ENCODE measurements at places on chromosomes 6 and 20.

DNA sequence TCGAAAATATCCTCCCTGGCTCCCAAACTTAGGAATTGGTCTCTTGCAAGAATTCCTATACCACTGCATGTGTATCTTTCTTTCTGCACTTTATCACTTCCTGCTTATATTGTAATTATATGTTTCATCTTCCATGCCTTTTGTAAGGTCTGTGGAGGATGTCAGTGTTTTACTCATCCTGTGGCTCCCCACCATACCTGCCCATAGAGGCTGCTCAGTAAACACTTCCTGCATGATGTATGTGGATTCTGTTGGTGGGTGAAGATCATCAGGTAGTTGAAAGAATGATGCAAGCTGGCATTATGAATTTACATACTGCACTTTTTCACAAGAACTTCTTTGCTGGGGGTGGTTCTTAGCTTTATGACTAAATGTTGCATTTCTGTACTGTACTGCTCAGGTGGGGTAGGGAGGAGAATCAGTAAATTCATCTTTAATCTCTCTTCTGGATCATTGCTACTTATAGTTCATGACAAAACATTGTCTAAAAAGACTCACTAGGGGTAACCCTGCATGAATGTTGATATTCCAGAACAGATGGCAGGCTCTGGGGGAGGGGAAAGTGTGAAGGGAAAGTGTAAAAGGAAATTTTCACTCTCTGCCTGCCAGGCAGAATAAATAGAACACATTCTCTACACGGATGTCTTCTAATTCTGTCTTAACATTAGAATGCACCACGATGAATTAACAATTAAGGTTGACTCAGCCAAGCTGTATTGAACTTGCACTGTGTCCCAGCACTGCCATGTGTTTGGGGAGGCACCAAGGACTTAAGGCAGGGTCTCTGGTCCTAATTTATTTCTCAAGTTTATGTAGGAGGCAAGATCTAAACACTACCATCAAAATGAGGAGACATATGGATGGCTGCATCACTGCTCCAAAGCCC is 36.0 kb upstream of the KLHL31 start:
- no peak overlapping the region for H3K4me3 ChIP-seq
- H3K4me1 ChIP-seq: no peaks in the 10 kb centered on the region
- no peak for DNase-seq
- H3K36me3 ChIP-seq: no peaks in the 10 kb centered on the region

DNA sequence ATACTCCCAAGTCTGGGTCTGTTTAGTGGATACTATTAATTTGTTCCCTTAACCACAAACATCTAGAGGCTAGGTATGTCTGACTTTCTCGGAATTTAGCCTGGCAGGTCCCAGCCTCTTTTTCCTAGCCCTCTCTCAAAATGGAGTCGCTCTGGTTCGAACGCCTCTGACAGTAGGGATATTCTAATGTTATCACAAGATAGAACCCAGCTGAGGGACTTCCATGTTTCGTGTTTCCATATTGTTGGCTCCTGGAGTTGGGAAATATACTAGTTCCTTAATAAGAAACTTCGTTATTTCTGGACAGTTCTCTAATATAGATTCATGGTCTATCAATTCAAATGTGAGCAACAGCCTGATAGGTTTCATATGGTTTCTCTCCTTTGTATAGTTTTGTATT is 16.4 kb downstream of the CYB5R4 start:
- H3K36me3 ChIP-seq: no peaks in the 10 kb centered on the region
- no peaks in the 10 kb centered on the region for H3K27me3 ChIP-seq
- no peak overlapping the region for H3K4me3 ChIP-seq
- no peak for DNase-seq
- no peak overlapping the region for H3K27ac ChIP-seq

DNA sequence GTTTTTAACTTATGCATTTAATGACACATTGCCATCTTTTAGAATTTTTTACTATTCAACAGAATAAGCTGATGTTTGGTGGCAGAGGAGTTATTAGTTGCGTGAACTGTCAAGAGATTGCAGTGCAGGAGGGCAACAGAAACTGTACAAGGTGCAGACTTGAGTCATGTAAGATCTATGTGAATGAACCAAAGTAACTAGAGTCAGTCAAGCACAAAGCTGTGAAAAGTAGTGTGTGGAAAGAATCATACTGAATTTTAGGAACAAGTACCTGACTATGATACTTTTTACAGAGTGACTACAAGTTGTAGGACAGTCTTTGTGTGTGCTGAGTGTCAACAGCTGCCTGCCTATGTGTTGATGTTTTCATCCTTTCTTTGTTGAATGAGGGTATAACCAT is 2.7 kb upstream of the C6orf163 start:
- no peaks in the 10 kb centered on the region for H3K4me1 ChIP-seq
- peaks cover 4% of the 10 kb centered on the region for H3K36me3 ChIP-seq
- no peak overlapping the region for H3K27ac ChIP-seq
- H3K4me3 ChIP-seq: no peak overlapping the region
- DNase-seq: no peak
- no peaks in the 10 kb centered on the region for H3K27me3 ChIP-seq

DNA sequence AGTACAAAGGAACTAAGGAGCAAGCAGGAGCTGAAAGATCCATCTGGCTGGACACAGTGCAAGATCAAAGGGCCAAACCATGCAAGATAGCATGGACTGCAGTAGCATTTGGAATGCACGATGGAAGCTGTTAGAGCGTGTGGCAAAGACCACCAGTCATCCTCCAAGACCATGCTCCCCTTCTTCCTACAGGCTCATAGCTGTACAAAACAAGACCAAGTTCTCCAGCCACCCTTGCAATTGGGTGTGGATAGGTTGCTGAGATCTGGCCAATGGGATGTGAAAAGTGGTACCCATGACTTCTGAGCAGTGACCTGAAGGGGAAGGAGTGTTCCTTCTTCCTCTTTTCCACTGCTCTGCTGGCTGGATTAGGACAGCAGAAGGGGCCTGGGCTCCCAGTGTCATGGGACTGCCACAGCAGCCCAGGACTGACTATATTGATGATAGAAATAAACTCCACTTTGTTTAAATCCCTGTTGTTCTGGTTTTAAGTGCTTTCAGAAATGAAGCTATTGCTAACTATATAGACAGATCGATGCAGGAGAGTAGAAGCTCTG is 64.9 kb downstream of the SLC22A23 start:
- no peak overlapping the region for H3K27ac ChIP-seq
- no peaks in the 10 kb centered on the region for H3K27me3 ChIP-seq
- no peaks in the 10 kb centered on the region for H3K4me1 ChIP-seq

DNA sequence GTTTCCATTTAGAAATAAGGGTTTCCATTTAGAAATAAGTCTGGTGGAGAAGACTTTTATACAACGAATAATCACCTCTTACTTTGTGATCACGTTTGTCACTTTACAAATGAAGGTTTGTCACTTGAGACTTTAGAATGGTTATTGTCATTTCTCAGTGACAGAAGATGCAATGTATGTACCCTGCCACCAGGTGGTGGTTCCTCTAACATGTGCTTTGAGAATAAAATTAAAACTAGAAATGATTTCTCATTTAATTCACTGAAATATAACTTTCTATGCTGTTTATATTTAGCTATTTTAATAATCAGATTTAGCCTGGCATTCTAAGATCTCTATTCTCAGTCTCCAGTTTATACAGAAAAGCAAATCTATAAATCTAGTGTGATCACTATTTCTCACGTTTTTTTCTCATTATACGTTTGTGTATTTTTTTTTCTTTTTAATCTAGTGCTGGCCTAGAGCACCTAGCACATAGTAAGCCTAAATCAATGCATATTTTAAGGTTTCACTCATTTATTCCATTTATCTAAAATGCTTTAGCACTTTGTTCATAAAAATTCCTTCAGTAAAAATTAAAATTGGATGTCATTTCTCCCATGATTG is 57.4 kb upstream of the TFAP2D start:
- no peak for DNase-seq
- no peaks in the 10 kb centered on the region for H3K27me3 ChIP-seq
- H3K27ac ChIP-seq: no peak overlapping the region
- no peaks in the 10 kb centered on the region for H3K4me1 ChIP-seq

DNA sequence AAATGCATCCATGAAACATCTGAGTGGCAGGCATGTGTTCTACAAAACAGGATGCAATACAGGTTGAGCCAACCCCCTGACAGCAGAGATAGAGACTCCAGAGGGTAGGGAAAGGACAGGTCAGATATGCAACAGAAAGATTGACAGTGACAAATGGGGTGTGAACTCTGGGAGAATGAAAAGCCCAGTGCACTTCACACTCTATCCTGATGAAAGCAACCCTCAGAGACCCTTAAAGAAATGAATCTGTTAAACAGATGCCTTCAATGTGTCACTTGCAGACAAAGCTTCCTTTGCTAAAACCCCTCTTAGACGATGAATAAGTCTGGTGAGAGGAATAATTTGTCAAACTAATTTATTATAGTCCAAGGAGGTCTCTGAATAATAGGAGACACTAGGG is 89.9 kb downstream of the RFPL4B start:
- no peaks in the 10 kb centered on the region for H3K36me3 ChIP-seq
- H3K27ac ChIP-seq: no peak overlapping the region
- H3K27me3 ChIP-seq: no peaks in the 10 kb centered on the region
- no peak for DNase-seq
- H3K4me3 ChIP-seq: no peak overlapping the region

DNA sequence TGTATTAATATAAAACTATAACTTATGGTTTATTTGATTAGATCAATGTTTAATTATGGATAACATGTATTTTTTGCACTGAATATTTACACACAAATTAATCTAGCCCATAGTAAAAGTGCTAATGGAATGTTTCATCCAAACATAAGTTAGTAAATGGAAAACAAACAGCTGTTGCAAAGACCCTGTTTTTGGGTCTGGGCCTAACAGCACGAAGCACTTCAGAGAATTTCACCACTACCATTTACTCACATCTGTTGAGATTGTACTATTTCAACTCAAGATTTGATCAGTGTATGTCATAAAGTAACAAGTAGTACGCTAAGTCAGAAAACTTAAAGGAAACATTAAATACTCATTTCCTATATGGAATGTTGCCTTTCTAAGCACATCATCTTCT is 359.6 kb downstream of the LAMA2 start:
- H3K27me3 ChIP-seq: no peaks in the 10 kb centered on the region
- H3K4me3 ChIP-seq: no peak overlapping the region
- no peaks in the 10 kb centered on the region for H3K4me1 ChIP-seq
- H3K27ac ChIP-seq: no peak overlapping the region
- no peak for DNase-seq

GRCh38 chr6:142881290-142881689 is 63.7 kb downstream of the HIVEP2 start:
- DNase-seq: no peak
- no peaks in the 10 kb centered on the region for H3K36me3 ChIP-seq
- H3K27me3 ChIP-seq: no peaks in the 10 kb centered on the region
- no peak overlapping the region for H3K27ac ChIP-seq
- H3K4me3 ChIP-seq: no peak overlapping the region

DNA sequence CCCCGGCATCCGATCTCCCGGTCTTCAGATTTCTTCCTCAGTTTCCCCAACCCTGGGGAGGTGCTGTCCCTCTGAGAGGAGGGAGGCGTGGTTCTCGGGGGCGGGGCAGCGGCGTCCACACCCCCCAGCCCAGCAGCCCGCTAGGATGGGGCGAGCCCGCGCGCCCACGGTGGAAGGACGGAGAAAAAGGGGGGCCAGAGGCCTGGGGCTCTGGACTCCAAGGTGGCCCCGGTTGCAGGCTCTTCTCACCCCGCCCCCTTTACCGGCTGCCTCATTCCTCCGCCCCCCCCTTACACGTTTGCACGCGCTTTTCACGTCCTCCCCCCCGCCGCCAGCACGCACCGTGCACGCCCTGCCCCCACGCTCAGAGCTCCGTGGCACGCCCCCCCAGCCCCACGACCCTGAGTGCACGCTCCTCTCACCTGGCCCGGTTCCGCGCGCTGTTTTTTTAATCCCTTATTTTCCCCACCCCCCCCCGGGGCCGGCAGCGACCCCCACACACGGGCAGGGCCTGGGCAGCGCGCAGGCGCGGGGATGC is 402 bp downstream of the ZBTB12 start:
- H3K36me3 ChIP-seq: peaks cover 7% of the 10 kb centered on the region
- H3K4me1 ChIP-seq: peaks cover 13% of the 10 kb centered on the region
- H3K27me3 ChIP-seq: no peaks in the 10 kb centered on the region
- H3K27ac ChIP-seq: peak overlapping the region; percentile 70
- peak overlapping the region; percentile 81 for H3K4me3 ChIP-seq

- H3K36me3 ChIP-seq: no peaks in the 10 kb centered on the region
- no peak overlapping the region for H3K27ac ChIP-seq
- no peak for DNase-seq
- H3K4me3 ChIP-seq: no peak overlapping the region
These were observed 43.4 kb downstream of the RALY start for GRCh38 chr20:34037121-34037520.

- no peaks in the 10 kb centered on the region for H3K27me3 ChIP-seq
- no peak overlapping the region for H3K27ac ChIP-seq
- no peaks in the 10 kb centered on the region for H3K36me3 ChIP-seq
- no peak overlapping the region for H3K4me3 ChIP-seq
- peaks cover 17% of the 10 kb centered on the region for H3K4me1 ChIP-seq
These were observed 3.7 kb upstream of the FASTKD5 start for GRCh38 chr20:3163099-3164042.

GRCh38 chr6:127538750-127539264 is 19.7 kb upstream of the MTCL3 start:
- no peak overlapping the region for H3K27ac ChIP-seq
- no peaks in the 10 kb centered on the region for H3K36me3 ChIP-seq
- no peaks in the 10 kb centered on the region for H3K27me3 ChIP-seq
- H3K4me1 ChIP-seq: no peaks in the 10 kb centered on the region
- H3K4me3 ChIP-seq: no peak overlapping the region

DNA sequence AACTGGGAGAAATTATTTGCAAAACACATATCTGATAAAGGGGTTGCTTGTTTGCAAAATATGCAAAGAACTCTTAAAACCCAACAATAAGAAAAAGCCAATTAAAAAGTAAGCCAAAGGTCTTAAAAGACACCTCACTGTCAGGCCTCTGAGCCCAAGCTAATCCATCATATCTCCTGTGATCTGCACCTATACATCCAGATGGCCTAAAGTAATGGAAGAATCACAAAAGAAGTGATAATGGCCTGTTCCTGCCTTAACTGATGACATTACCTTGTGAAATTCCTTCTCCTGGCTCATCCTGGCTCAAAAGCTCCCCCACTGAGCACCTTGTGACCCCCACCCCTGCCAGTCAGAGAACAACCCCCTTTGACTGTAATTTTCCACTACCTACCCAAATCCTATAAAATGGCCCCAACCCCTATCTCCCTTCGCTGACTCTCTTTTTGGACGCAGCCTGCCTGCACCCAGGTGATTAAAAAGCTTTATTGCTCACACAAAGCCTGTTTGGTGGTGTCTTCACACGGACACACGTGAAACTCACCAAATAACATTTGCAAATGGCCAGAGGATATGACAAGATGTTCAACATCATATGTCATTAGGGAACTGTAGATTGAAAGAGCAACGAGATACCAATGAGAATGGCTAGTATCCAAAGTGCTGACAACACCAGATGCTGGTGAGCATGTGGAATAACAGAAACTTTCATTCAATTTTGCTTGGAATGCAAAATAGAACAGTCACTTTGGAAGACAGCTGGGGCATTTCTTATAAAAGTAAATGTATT is 565.0 kb upstream of the ADGRB3 start:
- no peaks in the 10 kb centered on the region for H3K36me3 ChIP-seq
- no peak for DNase-seq
- H3K4me1 ChIP-seq: no peaks in the 10 kb centered on the region

- H3K4me1 ChIP-seq: no peaks in the 10 kb centered on the region
- H3K27me3 ChIP-seq: no peaks in the 10 kb centered on the region
- no peak for DNase-seq
- H3K36me3 ChIP-seq: peaks cover 6% of the 10 kb centered on the region
These were observed 38.5 kb downstream of the PTGIS start for GRCh38 chr20:49529470-49529869.

GRCh38 chr6:53924277-53924676 is 129.5 kb downstream of the LRRC1 start:
- peaks cover 4% of the 10 kb centered on the region for H3K36me3 ChIP-seq
- DNase-seq: no peak
- no peaks in the 10 kb centered on the region for H3K27me3 ChIP-seq
